ENCODE measurements at places on chromosomes 5 and 9.

DNA sequence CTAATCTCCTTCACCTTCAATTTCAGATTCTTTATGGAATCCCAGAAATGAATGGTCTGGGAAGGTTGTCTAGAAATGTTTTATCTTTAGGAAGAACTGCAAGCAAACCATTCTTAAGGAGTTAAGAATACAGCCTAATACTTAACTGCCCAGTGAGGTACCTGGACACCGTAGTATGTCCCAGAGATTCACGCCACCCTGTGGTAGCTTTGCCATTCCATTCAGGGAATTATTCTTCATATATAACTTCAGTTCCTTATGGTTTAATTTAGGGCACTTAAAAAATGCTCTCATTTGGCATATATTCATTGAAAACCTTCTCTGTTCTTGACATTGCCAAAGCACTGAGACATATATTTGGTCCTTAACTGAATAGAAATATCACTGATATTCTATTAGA lies 49.7 kb downstream of the ACTBL2 start:
- no peak for DNase-seq

DNA sequence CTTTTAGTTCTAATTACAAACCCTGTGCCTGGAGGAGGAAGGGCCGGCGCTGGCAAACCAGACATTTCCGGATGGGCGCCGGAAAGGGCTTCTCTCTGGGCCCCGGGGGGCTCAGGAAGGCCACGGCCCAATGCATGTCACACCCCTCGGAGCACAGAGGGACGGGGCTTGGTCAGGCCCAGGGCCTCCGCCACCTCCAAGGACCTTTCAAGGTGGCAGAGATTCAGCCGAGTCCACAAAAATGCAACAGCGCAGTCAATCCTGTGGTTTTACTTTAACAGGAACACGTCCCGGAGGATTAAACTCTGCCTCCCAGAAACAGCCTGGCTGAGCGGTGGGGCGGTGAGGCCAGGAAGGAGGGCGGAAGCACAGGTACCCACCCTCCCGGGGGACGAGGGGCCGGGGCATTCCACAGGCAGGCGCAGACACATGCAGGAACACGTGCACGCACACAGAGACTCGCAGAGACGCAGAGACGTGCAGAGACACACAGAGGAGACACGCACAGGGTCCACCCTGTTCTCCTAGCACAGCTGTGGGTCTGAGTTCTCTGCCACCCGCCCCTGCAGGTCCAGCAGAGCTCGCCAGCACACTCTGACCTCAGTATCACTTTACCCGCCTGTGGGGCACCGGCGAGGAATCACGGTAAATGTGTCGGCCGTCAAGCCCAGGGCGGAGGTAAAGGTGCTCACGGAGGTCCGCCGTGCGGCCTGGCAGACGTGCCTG lies 23.0 kb downstream of the SLC9A3 start:
- DNase-seq, result no peak

DNA sequence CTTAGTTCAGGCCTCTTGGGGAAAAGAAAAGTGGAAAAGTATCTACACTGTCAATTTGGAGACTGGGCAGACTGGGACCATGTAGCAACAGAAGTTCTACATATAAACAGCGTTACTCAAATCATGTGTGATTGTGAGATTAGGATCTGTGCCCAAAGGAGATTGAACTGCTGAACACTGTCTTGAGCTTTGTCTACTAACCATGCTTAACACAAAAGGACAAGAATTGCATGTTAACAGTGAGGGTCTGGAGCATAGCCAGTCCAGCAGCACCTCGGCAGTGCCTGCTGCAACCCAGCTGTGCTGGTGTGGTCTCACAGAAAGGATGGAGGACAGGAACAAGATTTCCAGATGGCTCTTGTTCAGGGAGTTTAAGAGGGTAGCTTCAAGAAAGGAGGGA lies 5.7 kb downstream of the PAM start:
- DNase-seq, result no peak

DNA sequence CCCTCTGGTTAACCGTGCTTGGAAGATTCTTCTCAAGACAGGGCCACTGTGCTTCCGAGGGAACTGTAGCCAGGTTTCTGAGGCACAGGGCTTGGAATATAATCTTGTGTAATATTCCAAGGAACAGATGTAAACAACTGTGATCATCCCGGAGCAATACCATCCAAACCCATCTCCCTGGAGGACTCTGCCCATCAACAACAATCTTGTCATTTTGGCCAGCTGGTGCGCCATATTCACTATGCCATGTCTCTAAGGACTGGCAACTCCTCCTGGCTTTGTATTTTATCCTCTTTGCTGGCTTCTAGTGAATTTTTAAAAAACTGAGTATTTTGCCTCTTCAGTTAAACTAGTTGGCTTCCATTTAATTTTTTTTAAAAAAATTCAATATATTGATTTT lies 349.3 kb downstream of the ADAMTS6 start:
- no peak for DNase-seq

GRCh38 chr5:171627936-171628632 lies 157.5 kb upstream of the SMIM23 start:
- no peak for DNase-seq

GRCh38 chr5:121378559-121379359 lies 472.9 kb upstream of the FTMT start:
- no peak for DNase-seq

DNA sequence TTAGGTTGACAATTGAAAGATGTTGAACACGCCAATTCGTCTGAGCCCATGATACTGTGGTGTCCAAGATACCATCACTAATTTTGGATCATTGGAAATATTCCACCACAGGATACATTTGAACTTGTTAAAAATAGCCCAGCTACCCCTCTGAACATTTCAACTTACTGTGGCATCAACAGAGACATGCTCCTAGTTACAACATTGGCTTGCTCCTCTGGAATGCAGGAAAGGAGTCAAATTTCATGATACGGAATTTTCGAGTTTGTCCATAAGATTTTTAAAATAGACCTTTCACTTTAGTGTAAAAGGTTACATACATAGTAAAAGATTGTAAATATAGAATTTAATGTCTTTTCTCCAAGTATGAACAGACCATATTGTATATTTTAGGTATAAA lies 12.8 kb downstream of the SEMA5A start:
- no peak for DNase-seq

DNA sequence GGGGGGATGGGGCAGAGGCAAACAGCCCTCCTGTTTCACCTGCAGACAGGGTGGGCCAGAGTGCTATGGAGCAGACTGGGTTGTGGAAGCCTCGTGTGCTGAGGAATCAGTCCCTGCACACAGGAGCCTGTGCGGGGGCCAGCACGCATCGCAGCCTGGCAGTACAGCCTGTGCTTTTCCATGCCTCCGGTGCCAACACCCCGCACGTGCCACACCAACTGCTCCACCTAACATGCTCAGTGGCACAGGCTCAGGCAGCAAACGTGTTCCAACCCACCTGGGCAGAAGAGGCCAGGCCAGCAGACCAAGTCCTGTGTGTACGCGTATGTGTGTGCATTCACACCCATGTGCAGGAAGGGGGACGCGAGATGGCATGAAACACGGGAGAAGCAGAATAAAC lies 37.4 kb upstream of the FBXW11 start:
- no peak for DNase-seq

DNA sequence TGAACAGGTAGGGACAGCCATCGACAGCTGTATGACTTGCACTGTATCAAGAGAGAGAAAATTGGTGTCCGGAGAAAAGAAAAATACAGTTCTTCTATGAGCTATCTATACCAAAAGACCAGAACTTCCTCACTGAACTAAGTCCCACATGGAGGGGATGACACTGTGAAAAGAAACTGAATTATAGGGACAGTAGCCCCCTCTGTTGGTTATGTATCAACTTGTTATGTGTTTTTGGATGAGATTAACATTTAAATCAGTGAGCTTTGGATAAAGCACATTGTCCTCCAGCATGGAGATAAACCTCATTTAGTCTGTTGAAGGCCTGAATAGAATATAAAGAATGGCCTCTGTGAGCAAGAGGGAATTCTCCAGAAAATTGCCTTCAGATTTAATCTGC lies 176.6 kb upstream of the SH3GL2 start:
- no peak for DNase-seq

DNA sequence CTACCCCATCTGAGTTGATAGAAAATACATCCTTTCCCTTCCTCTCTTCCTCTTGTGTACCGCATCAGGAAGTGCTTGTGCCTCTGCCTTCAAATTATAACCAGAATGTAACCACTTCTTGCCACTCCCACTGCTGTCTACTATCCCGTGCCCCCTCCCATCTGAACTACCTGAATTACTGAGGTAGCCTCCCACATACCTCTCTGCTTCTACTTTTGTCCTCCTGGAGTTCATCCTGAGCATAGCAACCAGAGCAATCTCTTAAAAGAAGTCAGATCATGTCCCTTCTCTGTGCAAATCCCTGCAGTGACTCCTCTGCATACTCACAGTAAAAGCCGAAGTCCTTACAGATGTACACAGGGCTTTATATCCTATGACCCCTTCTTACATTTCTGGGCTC lies 23.0 kb downstream of the SV2C start:
- no peak for DNase-seq

DNA sequence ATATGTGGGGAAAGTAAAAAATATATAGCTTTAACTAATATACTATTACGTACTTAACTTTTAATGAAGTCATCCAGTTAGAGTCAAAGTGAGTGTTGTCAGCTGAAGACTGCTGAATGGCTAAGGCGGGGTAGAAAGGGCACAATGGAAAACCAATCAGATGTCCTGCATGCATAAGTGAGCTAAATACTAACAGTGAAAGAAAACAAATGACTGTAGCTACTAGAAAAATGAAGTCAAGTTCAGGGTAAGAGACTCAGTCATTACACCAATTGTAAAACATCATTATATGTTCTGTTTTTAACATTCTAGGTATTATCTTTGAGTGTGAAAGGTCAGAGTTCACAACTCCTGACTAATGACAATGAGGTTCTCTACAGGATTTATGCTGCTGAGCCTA lies 295.2 kb downstream of the ADGRV1 start:
- DNase-seq, result no peak

GRCh38 chr5:43039471-43040286 lies 440 bp downstream of the ANXA2R start:
- no peak for DNase-seq

GRCh38 chr5:84197538-84197937 lies 187.1 kb downstream of the EDIL3 start:
- no peak for DNase-seq

DNA sequence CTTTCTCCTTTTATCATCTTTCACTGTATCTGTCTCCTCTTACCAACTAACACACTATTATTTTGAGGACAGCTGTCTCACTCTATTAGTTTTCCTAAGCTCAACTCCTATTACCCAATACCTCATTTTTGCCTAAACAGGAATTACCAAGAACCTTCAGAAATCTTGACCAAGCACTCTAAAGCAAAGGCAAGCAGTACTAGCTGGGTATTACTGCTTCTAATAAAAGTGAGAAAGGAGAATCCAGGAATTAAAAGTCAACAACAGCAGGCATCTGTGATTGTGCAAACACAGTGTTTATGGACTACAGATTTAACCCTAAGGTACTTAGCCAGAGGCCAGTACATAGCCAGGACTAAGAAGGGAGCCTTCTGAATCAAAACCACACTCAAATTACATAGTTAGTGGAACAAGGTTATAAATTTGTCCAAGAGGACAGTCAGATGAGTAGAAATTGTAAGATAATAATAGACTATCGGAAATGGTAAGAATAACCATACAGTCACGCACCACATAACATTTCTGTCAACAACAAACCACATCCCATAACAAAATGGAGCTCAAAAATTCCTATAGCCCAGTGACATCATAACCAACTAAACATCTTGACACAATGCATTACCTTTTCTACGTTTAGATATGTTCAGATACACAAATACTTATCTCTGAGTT lies 8.3 kb downstream of the RFX3 start:
- DNase-seq, result no peak
